ENCODE measurements at places on chromosomes 11 and 22. TPM values are rescaled to one million over a fixed set of nuclear protein-coding genes. Genes with fewer than 3 reads are reported as not detected.

Gene CCDC81
- polyA plus RNA-seq = not detected

DNA sequence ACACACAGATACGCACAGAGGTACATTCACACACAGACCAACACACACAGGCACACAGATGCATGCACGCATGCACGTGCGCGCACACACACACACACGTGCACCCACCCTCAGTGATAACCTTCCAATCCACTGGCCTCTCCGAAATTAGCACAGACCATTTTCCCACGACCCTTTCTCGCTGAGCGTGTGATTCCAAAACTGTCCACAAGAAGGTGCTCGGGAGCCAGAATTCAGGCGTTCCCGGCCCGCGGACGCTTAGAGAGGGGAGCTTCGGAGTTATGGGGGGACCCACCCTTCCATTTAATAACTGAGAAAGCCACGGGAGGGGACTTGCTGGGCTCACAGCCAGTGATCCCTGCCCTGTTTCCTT, 33.8 kb upstream of the SLC35C1 start:
- DNase-seq = peak; percentile 65

DNA sequence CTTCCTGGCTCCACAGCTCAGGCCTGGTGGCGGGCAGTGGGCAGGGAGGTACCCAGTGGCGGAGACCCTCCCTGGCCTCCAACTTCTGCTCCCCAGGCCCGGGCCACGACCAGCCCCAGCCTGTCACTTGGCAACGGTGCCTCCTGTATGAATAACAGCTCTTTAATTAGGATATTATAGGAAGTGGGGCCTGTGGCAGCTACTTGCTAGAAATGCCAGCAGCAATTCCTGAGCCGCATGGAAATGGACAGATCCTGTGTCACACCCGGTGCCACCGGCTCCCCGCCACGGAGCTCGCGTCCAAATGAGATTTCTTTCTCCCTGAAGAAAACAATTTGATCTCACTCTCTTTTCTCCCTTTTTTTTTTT, 104.5 kb downstream of the CHST1 start:
- no peak for DNase-seq

GRCh38 chr11:36703055-36703404, 105.0 kb upstream of the RAG2 start:
- DNase-seq = no peak

GRCh38 chr11:119584193-119585042, 144.6 kb downstream of the NECTIN1 start:
- DNase-seq = peak; percentile 6
